ENCODE measurements at places on chromosomes 12 and 14.

GRCh38 chr14:37655418-37655817, 60.0 kb downstream of the TTC6 start:
- DNase-seq: no peak

GRCh38 chr12:55072083-55072482, 52.3 kb downstream of the NEUROD4 start:
- peak; percentile 70 for DNase-seq

DNA sequence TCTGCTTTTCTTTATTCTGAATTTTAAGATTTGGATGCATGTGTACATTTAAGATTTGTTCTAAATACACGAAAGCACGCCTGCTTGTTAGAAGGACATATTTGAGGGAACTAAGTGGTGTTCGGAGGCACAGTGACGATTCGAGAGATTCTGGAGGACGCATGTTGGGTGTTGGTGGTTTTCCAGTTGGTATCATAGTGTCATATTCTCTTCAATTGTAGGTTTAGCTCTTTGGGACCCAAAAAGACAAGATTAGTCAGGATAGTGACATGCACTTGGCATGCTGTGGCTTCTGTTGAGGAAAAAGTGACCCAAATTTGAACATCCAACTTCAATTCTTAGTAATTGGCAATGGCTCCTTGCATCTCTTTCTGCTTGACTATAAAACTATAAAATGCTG, 30.1 kb downstream of the PRKCH start:
- no peak for DNase-seq

DNA sequence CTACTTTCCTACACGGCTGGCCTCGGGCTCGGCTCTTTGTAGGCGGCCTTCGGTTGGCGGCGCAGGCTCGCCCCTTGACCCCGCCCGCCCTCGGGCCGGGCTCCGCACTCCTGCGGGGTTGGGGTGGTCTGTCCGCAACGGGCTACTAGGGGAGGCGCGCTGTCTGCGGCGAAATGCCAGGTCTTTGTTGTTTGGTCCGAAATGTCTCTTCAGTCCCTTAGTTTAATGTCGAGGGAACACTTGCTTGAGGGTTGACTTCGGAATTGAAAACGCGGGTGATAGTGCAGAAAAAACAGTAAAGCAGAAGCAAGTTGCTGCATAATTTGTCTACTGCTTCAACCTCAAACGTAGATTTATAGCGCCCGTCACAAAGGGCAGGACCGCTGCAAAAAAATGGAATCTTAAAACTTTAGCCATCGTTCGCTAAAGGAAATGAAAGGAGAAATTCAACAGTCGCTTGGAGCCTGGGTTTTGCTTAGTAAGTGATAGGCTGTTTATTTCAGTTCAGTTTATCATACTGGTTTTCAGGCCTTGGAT, 390 bp downstream of the JKAMP start:
- DNase-seq: no peak

- DNase-seq: no peak
These were observed 71.0 kb downstream of the TESC start for GRCh38 chr12:117028254-117028653.
